ENCODE measurements at places on chromosomes 2 and 18. TPM values are rescaled to one million over a fixed set of nuclear protein-coding genes. Genes with fewer than 3 reads are reported as not detected.

The TNFAIP6 gene
- total RNA-seq, result 2.2 TPM

The GKN2 gene
- not detected for total RNA-seq

The IL1RN gene
- total RNA-seq, result not detected

The CHMP1B gene
- 69.7 TPM for total RNA-seq

The MBD1 gene
- total RNA-seq, result 31.7 TPM

The TMEM200C gene
- 1.7 TPM for total RNA-seq

DNA sequence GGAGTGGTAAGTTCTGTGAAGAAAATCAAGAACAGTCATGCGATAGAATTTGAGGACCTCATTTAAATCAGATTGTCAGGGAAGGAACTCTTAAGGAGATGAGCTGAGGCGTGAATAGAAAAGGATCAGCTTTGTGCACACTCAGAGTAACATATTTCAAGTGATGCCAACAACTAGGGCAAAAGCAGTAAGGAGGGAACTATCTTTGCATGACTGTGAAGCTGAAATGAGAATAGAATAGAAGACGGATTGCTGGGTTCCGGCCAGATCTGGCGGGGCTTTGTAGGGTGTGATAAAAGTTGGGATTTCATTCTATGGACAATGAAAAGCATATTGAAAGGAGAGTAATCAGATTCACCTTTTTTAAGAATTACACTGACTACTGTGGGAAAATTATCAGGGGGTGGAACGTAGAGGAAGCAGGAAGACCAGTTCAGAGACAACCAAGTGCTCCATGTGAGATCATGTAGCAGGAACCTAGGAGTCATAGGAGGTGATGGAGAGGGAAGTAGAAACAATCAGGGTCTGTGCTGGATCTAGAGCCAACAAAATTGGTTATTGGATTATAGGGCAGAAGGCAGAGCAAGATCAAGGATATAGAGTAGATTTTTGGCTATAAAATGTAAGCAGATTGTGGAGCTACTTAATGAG, 884.3 kb downstream of the DCC start:
- DNase-seq, result no peak
- no peaks in the 10 kb centered on the region for H3K36me3 ChIP-seq
- H3K4me3 ChIP-seq, result no peak overlapping the region

DNA sequence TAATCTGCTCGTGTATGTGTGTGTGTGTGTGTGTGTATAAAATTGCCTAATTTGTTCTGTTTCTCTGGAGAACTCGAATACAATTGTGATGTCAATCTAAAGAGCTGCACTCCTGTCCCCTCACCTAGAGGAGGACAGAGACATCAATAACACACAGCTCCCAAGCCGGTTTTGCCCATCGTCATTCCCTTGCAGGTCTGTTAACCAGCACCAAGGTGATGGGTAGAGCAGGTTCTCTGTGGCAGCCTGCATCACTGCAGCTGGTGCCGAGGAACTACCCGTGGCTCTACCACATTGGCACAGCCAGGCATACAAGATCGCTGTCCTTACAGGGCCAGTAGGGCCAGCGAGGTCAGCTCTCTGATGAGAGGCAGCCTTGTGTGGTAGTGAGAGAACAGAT, 41.0 kb downstream of the LBH start:
- H3K27me3 ChIP-seq, result no peaks in the 10 kb centered on the region
- no peak overlapping the region for H3K4me3 ChIP-seq
- no peaks in the 10 kb centered on the region for H3K36me3 ChIP-seq
- H3K4me1 ChIP-seq, result peaks cover 30% of the 10 kb centered on the region

DNA sequence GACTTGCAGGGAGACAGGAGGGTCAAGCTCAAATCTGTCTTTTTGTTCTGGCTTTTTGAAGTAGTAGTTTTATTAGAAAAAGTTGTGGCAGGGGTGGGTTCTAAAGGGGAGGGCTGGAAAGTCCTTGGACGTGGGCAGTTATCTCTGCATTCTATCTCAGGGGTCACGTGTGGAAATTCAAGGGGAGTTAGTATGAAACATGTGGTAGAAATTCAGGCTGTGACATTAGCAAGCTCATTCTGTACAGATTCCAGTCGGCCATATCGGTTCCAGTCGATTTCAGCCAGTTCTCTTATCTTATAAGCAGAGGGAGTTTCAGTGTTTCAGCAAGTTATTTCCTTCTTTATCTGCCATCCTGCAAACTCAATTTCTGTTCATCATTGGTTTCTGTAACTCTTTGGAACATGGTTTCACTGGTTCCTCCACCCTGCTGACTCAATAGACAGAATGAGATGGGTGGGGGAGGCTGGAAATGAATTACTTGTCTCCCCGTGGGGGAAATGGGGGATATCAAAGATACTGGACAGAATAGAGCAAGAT, 53.0 kb downstream of the RAB27B start:
- DNase-seq, result no peak
- peaks cover 4% of the 10 kb centered on the region for H3K4me1 ChIP-seq
- H3K27ac ChIP-seq, result no peak overlapping the region
- H3K4me3 ChIP-seq, result no peak overlapping the region
- H3K27me3 ChIP-seq, result no peaks in the 10 kb centered on the region
- no peaks in the 10 kb centered on the region for H3K36me3 ChIP-seq

GRCh38 chr2:134782792-134783191, 55.6 kb upstream of the ACMSD start:
- peak; percentile 6 for DNase-seq
- no peak overlapping the region for H3K27ac ChIP-seq
- no peaks in the 10 kb centered on the region for H3K4me1 ChIP-seq
- H3K27me3 ChIP-seq, result no peaks in the 10 kb centered on the region
- no peaks in the 10 kb centered on the region for H3K36me3 ChIP-seq

- no peak overlapping the region for H3K4me3 ChIP-seq
- no peaks in the 10 kb centered on the region for H3K4me1 ChIP-seq
- H3K27me3 ChIP-seq, result no peaks in the 10 kb centered on the region
- no peaks in the 10 kb centered on the region for H3K36me3 ChIP-seq
- DNase-seq, result peak; percentile 47
These were observed 107.2 kb upstream of the L3MBTL4 start for GRCh38 chr18:6521803-6522418.

DNA sequence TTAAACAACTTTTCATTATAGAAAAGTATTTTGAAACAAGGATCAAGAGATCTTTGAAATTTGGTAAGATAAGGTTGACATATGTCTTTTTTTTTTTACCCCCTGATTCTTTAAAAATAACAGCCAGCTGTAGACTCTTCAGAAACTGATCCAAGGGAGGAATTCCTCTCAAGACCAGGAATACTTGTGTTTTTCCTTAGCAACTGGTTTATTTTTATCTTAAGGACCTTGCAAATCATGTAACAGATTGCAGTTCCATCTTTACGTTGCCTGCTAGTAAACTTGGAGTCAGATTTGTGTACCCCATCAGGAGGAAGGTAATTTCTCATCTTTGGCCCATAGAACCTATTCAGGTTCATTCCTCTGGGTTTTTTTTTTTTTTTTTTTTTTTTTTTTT, 71.6 kb downstream of the BOLA3 start:
- H3K4me1 ChIP-seq, result peaks cover 13% of the 10 kb centered on the region
- no peak overlapping the region for H3K4me3 ChIP-seq
- no peak overlapping the region for H3K27ac ChIP-seq
- H3K36me3 ChIP-seq, result peaks cover 5% of the 10 kb centered on the region
- DNase-seq, result no peak
